ENCODE measurements at places on chromosomes 16 and 17.

DNA sequence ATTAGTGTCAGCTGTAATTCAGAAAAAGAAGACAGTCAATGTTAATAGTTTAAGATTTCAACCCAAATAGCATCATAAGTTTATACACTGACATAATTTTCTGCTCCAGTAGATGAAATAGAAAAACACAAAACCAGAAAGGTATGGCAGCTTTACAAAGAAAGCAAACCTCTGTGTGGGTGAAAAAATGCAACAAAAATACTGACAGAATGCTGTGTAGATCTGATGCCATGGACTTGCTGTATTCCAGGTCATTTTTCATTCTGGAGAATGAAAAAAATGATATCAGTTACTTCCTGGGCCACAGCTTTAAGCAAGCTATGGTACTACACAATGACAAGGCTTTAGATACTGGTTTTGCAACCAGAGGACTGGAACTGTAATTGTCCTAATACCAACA is 116.0 kb downstream of the MAP2K4 start:
- no peak for DNase-seq

- peak; percentile 12 for DNase-seq
These were observed 4.3 kb downstream of the CAMKK1 start for GRCh38 chr17:3888343-3889171.

DNA sequence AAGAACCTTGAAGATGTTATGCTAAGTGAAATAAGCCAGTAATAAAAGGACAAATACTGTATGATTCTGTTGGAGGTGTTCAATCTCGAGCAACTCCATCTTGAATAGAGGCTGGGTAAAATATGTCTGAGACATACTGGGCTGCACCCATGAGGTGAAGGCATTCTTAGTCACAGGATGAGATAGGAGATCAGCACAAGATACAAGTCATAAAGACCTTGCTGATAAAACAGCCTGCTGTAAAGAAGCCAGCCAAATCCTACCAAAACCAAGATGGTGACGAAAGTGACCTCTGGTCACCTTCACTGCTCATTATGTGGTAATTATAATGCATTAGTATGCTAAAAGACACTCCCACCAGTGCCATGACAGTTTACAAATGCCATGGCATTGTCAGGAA is 98.1 kb downstream of the RGS9 start:
- DNase-seq = no peak

DNA sequence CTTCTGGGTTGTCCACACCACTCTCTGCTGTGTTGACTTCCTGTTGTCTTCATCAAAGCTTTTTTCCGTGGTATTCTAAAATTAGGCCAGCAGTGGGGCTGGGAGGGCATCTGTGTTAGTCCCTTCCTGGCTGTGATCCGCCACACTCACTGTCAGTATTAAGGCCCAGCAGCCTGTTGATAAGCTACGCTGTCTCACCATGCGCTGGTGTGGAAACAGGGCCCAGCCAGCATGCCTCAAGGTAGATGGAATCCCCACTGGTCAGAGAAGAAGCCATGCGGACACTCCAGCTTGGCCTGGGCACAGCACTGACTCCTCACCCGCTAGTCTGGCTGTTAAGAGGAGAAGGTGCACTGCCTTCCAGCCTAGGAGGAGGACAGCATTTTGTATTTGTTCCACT is 11.4 kb downstream of the CDR2L start:
- DNase-seq = no peak

DNA sequence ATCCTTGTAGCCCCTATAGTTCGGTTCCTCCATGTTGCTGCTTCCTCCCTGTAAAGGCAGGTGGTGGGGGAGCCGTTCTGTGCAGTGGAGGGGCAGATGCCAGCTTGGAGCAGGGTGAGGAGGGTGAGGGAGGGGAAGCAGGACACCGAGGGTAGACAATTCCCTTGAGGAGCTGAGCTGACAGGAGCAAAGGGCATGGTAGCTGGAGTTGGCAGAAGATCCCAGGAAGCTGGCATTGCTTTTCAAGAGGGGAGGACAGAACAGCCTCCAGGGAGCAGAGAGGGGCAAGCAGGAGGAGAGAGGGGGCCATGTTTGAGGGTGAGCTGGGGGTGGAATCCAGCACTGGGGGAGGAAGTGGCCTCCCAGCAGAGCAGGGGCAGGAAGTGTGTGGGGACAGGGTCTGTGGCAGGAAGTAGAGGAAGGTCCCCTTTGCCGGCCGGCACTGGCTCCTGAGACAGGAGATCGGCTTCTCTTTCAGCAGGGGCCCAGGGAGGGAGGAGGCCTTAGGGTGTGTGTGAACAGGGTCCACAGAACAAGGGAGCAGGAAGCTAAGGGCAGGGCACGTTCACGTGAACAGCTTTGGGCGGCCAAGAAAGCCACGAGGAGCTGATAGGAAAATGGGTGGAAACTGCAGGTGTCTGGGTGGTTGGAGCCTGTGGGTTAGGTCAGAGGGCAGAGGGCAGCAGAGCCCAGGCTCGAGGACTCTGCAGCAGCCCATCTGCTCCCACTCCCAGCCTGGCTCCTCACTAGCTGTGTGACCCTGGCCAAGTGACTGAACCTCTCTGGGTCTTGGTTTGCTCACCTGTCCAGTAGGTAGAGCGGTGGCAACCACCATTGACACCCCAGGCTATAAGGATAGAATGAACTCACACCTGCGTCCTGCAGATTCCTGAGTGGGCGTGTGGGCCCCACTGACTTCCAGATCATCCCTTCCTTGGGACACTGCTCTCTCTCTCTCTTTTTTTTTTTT is 17.5 kb upstream of the SPNS2 start:
- DNase-seq = no peak

GRCh38 chr17:40944531-40944930 is 7.1 kb upstream of the KRT23 start:
- no peak for DNase-seq

DNA sequence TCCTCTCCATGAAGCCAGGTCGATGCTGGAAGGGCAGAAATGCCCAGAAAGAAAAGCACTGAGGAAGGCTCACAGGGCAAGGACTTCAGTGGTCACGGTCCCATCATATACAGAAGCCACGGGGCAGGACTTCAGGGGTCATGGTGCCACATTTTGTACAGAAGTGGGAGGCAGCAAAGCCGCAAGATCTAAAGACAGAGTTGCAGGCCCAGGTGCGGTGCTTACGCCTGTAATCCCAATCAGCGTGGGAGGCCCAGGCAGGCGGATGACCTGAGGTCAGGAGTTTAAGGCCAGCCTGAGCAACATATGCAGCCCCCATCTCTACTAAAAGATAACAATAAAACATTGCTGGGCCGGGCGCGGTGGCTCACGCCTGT is 96.0 kb downstream of the NXN start:
- DNase-seq = no peak

DNA sequence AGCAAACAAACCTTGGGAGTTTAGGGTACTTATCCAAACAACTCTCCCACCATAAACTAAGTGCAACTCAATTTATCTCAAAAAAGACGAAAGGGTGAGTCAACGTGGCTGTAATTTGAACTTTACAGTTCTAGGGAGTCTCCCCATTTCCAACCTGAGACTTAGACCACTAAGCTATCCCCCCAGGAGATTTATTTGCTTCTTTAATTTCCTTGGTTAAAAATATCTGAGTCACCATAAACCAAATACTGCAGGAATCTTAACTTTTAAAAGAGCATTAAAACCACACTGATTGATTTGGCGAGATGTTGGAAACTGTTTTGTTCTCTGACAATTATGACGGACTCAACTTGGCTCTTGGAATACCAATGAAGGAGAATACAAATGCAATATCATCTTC is 299.3 kb upstream of the SOX9 start:
- no peak for DNase-seq

GRCh38 chr17:27457360-27457715 is 1.1 kb downstream of the KSR1 start:
- DNase-seq = no peak

DNA sequence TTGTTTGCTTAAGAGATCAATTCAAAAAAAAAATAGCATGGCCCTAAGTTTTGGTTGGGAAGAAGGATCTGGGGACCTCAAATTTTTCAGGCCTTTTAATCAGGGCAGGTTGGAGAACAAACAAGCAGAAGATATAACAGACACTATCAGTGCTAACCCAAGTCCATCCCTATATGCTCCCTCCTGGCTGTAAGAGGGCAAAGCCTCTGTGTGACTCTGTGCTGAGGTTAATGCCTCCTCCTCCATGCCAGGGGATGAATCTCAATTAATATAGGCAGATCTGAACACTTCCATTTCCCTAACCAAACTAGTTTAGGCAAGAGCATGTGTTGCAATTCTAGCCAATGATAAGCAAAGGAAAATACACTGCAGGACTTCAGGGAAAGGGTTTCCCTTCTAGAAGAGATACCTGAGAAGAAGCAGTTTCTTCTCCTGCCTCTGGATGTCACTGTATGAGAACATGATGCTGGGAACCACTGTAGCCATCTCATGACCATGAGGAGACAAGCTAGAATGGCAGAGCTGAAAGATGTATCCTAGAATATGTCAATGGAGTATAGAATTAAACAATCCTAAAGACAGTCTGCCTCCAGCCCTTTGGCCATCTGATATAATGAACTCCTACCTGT is 76.0 kb downstream of the CHD9NB start:
- no peak for DNase-seq

- DNase-seq = peak; percentile 44
These were observed 4.3 kb upstream of the MYL4 start for GRCh38 chr17:47204722-47205418.

DNA sequence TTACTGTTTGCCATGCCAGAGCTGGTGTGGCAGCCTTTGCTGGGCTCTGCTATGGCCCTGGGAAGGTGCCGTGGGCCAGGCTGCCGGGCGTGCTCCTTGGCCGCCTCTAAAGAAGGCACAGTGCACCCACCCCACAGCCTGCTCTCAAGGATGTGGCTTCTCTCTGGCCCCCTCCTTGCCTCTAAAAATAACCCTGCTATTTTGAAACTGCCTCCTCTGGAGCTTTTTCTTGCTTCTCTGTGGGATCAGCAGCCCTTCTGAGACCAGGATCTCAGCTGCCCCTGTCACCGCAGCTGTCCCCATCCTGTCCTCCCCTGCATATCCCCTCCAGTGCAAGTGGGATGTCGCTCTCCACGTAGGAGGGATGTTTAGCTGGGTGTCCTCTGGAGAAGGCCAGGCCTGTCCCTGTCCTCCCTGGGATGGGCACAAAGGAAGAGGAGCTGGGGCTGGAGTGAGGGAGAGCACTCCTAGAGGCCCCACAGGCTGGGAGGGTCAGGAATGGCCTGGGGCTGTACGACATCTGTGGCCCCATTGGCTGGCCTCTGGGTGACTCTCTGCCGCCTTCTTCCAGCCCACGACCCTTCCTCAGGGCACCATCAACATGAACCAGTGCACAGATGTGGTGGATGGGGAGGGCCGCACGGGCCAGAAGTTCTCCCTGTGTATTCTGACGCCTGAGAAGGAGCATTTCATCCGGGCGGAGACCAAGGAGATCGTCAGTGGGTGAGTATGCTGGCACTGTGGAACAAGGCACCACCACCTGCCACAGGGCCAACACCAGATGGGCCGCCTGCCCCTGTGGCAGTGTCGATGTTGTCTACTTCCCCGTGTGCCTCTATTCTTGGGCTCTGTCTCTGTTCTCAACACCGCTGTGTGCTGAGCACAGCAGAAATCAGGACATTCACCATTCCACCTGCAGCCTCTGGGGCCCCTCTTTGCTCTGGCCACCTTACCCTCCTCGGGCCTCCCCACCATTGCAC is 79.7 kb downstream of the PLD6 start:
- DNase-seq = no peak

- DNase-seq = no peak
These were observed 29.0 kb downstream of the SLC25A10 start for GRCh38 chr17:81741049-81741593.

- no peak for DNase-seq
These were observed 388.4 kb upstream of the CDH11 start for GRCh38 chr16:65510241-65510640.

- no peak for DNase-seq
These were observed 154.3 kb upstream of the ZFHX3 start for GRCh38 chr16:73202161-73202729.

GRCh38 chr17:62754631-62755030 is 53.5 kb downstream of the MARCHF10 start:
- no peak for DNase-seq

- no peak for DNase-seq
These were observed 13.2 kb downstream of the ZBTB4 start for GRCh38 chr17:7466318-7466638.

GRCh38 chr17:13212860-13213259 is 195.0 kb upstream of the ELAC2 start:
- no peak for DNase-seq

DNA sequence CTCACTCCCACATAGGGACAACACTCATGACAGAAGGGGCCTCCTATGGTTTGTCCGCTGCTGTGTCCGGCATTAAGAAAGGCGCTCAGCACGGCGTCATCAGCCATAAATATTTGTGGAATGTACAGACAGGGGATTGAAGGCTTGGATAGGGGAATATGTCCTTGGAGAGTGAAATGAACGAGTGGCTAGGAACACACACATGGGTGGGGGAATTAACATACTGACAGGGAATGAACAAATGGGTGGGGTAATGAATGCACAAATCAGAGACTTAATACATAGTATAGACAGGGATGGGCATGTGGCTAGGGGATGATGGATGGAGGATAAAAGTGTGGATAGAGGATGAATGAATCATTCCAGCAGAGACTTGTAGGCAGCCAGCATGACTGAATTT is 154.0 kb upstream of the HSBP1 start:
- DNase-seq = no peak

DNA sequence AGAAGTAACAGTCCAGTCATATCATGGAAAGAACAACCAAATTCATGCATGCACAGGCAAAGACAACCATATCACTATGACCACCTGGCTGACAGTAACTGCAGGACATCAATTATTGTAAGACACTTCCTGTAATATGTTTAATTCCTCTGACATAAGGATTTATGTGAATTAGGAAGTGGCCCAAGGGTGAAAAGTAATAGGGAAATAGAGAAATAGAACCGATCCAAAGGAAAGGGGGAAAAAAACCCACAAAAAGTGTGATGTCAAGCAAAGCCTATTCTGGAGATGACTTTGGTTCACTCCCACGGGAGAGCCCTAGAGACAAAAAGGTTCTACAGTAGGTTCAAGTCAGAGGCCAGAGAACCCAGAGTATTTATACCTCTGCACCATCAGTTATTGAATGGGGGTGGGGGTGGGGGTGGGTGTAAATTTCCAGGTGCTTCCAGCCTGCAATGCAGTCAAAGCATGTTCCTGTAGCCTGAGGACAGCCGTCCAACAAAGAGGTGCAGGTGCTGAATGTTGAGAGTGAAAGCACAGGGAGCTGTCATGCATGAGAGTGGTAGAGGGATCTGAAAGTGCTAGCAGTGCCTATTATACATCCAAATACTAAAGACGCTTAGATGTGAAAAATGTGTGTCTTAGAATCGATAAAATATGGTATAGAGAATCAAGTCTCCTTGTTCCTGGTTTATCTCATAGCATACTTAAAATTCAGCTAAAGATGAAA is 95.6 kb upstream of the HLF start:
- no peak for DNase-seq

DNA sequence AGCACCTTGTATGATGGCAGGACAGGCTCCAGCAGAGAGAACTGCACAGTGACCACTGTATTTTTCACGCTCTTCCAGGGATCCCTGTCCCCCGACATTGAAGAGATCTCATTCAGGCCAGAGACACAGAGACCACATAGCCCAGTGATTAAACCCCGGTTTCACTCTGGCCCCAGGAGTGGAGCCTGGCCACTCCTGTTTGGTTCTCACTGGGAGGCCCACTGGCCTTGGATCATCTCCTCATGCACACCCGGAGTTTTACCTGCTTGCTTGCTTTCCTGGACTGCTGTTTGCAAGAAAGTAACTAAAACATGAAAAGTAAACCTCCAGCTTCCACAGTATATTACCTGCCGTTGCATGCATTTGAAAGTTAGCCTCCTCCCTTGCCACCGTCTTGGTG is 13.2 kb upstream of the CLEC18C start:
- no peak for DNase-seq

- DNase-seq = no peak
These were observed 68.3 kb downstream of the GTF3C1 start for GRCh38 chr16:27481282-27481934.

- no peak for DNase-seq
These were observed 102.9 kb upstream of the TOX3 start for GRCh38 chr16:52649870-52650269.

All from C1 segment of cervical spinal cord (tissue), 14 donors.